ENCODE measurements at places on chromosomes 4 and X. TPM values are rescaled to one million over a fixed set of nuclear protein-coding genes. Genes with fewer than 3 reads are reported as not detected.

The CLDN24 gene
- not detected for total RNA-seq

The MAGEB2 gene
- total RNA-seq: not detected

The THAP9 gene
- 1.8 TPM for total RNA-seq

The CYBB gene
- 35.5 TPM for total RNA-seq

The CLTRN gene
- total RNA-seq: not detected

The PLAC1 gene
- total RNA-seq: not detected

The NUDT10 gene
- not detected for total RNA-seq

The TMEM154 gene
- 56.9 TPM for total RNA-seq

The GSX2 gene
- not detected for total RNA-seq
